CD4-positive, alpha-beta T cell treated with Interleukin-17A for 4 hours (primary cell): ENCODE measurements at places on chromosomes 1 and 21.
A peak's percentile ranks its signal among the peaks of the same experiment; 100 is the strongest.

DNA sequence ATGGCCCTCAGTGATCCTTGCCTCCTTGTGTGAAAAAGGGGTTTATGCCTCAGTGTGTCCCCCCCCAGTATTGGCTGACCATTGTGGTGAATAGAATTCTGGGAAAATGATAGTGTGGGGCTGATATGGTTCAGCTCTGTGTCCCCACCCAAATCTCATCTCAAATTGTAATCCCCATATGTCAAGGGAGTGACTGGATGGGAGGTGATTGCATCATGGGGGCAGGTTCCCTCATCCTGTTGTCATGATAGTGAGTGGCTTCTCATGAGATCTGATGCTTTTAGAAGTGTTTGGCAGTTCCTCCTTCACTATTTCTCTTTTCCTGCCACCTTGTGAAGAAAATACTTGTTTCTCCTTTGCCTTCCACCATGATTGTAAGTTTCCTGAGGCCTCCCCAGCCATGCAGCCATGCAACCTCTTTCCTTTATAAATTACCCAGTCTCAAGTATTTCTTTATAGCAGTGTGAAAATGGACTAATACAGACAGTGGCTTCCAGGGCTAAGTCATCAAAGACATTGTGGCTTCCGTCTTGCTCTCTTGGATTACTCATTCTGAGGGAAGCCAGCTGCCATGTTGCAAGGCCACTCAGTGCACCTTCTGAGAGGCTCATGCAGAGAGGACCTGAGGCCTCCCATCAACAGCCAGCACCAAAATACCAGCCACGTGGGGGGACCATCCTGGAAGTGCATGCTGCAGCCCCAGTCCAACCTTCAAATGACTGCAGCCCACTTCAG lies 40.6 kb upstream of the SOD1 start:
- no peak for DNase-seq

DNA sequence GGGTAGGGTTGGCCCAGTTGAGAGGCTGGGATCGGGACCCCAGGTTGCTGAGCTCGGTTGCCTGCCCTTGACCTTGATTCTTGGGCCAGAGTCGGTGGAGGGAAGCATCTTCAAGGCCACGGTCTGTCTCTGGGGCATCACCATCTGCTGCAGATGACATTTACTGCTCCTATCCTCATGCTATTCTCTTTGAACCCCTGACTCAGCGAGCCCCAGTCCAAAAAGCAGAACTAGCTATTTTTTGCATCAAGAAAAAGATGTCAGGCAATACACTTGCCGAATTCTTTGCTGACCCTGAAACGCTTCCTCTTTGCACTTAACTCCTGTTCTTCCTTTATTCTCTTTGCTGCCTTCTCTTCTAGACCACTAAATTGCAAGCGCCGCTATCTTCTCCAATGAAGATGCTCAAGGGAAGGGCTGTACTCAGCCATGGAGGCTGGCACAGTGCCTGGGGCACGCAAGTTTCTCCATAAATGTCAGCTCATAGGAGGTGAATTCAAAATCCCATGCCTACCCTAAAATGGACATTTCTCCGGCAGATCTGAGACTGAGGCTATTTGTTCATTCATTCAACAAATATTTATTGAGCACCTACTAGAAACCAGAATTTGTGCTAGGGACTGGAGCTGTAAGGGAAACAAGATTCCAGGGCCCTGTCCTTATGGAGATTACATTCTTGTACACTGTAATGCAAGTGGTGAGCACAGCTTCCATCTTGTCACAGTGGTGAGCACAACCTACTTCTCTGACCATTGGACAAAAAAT lies 20.5 kb upstream of the CAPZB start:
- no peak for DNase-seq

- no peak for DNase-seq
Measured at GRCh38 chr1:228977307-228977706, 242.0 kb downstream of the RHOU start.

GRCh38 chr21:43266534-43266933 lies 97.7 kb downstream of the CRYAA start:
- DNase-seq, result no peak

GRCh38 chr1:185720633-185721272 lies 13.4 kb upstream of the HMCN1 start:
- no peak for DNase-seq

- no peak for DNase-seq
Measured at GRCh38 chr1:88063605-88064004, 620.5 kb upstream of the PKN2 start.

DNA sequence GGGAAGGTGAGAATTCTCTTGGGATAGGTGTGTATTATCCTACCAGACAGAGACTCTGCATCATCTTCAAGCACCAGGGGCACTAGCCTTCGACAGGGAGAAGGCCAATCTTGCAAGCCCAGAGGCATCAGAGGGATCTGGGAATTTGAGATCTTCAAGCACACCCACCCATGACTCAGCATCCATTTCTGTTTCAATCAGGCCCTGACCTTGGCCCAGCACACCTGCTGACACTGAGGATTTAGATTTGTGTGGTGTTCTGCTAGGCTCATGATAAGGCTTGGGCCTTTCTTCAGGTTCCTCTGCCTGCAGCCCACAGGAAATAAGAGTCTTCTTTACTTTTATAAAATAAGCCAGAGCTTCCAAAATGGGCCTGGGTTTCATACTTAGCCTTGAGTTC lies 6.6 kb upstream of the PCP4 start:
- no peak for DNase-seq

- no peak for DNase-seq
Measured at GRCh38 chr1:172335377-172335776, 85.1 kb upstream of the C1orf105 start.

GRCh38 chr1:227749225-227749624 lies 14.0 kb downstream of the SNAP47 start:
- no peak for DNase-seq

DNA sequence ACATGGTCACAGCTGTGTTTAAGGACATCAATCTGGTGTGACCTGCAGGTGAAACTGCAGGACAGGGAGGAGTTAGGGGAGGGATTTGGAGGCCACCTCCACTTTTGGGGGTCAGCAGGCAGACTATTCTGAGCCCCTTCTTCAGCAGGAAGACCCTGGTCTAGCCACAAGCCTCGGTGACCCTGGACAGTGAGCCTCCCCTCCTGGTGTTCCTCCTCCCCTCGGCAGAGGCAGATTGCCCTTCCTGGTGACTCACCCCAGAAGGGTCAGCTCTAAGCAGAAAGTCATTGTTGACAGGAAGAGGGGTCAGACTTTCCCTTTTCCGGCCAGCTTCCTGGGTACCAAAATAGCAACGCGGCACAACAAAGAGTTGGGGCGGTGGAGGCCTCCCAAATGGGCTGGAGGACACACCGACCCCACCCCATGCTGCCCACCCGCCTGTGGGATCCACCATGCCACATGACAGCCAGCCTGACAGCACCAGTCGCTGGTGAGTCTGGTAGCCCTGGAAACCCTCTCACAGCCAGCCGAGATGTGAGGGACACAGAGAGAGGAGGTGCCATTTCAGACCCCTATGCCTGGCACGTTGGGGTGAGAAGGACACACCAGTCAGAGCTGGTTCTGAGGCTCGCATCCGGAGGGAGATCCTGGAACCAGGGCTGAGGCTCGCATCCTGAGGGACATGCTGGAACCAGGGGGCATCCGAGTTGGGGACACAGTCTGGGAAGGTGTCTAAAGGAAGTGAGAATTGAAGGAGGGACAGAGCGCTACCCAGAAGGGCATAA lies 14.7 kb upstream of the CSF1 start:
- DNase-seq, result no peak

DNA sequence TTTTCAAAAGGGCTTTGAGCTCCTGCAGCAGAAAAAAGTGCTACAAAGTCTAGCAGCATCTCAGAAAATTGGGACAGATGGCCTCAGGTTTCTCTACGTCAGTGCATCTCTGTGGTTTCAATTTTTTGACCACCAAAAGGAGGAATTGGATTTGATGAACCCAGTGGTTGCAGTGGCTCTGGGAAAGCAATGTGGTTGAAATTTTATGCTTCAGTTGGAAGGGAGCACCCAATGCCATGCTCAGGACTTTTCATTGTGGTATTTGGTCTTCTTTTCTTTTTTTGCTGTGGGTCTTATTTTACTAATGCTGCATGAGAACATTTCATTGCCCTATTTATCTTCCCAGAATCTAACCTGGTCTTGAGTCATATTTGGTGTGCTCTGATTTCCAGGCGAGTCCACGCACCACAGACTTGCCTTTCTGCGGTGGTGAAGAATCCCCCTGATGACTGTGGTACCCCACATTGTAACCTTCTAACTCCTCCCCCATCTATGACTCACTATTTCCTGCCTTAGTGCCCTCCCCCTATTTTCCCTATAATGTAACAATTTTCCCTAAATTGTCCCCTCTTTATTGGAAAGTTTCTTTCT lies 56.7 kb downstream of the S1PR1 start:
- DNase-seq, result peak; percentile 61
